ENCODE measurements at places on chromosomes 4 and X.

- no peak for DNase-seq
Observed at GRCh38 chrX:127124871-127125270, 305.3 kb downstream of the PRR32 start.

DNA sequence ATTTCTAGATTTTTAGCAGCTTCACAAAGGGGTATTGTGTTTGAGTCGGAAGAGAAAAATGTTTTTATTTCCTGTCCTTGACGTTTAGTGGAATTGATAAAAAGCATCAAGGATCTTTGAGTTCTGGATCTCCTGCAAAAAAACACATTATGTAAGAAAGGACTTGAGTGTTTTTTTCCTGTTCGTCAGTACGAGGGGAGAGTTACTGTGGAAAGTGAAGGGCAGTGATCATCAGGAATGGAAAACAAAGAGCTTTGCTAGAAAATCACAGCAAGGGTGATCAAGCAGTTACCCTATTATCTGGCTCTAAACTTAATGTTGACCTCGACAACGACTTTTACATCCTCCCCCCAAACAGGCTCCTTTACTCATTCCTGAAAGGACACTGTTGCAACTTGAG is 7.3 kb downstream of the LIMCH1 start:
- no peak for DNase-seq

DNA sequence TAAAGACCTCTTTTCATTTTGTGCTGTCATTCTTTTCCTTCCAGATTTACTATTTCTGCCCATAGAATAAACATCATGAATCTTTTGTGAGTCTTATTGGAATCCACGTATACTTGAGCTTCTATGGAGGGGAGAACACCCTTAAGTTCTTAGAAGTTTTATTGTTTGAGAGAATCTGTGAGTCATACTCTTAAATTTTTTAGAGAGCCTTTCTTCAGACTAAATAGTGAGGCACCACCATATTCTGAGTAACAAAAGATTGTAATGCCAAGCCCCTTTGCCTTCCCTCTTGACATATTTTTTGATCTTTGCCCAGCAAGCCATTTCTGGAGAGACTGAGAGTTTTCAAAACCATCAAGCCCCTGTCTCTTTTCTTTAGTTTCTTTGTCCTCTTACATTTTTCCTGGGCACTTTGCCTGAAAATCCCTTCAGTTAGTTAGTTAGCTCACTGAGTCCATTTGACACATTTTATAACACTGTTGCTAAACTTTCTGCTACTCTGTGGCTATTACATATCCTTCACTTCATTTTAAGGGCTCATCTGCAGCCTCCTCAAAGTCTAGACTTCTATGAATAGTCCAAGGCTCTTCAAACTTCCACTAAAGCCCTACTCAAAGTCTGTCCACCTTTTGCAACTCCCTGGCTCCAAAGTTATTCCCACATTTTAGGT is 65.3 kb upstream of the NDUFC1 start:
- no peak for DNase-seq

DNA sequence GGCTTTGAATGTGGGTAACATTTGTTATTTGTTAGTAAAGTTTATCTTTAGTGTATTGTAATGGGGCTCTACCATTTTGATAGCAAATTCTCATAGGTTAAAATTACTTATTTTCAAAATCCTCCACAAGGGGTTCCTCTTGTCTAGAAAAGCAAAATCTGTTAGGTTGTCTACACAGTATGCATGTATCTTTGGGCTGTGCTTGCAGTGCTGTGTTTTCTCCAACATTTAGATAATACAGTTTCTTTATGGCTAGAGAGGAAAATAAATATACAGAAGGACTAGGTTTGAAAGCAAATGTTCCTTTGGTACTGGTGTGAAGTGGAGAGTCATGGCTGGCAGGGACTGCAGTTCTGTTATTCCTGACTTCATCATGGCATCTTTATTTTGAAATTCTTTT is 40.3 kb downstream of the POLR2B start:
- DNase-seq = no peak

DNA sequence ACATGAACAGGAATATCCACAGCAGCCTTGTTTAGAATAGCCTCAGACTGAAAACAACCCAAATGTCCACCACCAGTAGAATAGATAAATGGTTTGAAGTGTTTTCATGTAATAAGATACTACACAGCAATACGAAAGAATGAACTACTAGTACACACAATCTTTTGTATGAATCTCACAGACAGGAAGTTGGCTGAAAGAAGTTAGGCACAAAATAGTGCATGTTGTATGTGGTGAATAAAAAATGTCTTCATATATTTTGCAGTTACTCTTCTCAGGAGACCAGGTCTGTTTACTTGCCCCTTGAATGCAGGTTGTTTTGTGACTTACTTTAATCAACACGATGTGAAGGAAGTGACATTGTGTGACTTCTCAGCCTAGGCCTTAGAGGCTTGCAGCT is 75.9 kb upstream of the LEF1 start:
- no peak for DNase-seq
